ENCODE measurements at places on chromosomes 4 and X.
A peak's percentile ranks its signal among the peaks of the same experiment; 100 is the strongest.

GRCh38 chr4:40210776-40211175, 13.9 kb downstream of the RHOH start:
- no peak for DNase-seq
- no peaks in the 10 kb centered on the region for H3K27me3 ChIP-seq
- H3K27ac ChIP-seq: no peak overlapping the region
- no peaks in the 10 kb centered on the region for H3K36me3 ChIP-seq
- H3K4me3 ChIP-seq: no peak overlapping the region

GRCh38 chr4:115274545-115274944, 161.1 kb upstream of the NDST4 start:
- H3K4me1 ChIP-seq: no peaks in the 10 kb centered on the region
- no peak overlapping the region for H3K4me3 ChIP-seq
- no peak overlapping the region for H3K27ac ChIP-seq
- H3K27me3 ChIP-seq: no peaks in the 10 kb centered on the region

DNA sequence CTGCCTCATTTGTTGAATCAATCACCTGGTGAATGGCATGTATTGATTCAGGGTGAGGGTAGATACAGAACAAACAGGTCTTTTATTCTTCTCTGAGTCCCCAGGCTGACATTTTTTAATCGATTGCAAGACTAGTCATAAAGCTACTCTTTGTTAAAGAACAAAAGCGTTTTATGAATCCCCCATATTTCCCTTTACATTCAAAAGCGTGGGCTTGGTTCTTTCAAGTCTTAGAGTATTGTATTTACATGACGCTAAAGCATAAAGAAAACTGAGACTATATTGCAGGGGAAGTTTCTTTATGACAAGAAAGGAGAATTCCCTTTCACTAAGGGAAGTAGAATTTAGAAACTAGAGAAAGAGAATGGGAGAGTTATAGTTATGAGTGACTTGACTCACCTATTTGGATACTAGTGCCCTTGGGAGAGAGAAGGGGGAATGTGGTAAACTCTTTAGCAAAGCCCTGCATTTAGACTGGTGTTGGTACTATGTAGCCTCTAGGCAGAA, 69.3 kb upstream of the PDE5A start:
- no peaks in the 10 kb centered on the region for H3K27me3 ChIP-seq
- no peak for DNase-seq
- no peaks in the 10 kb centered on the region for H3K36me3 ChIP-seq
- H3K27ac ChIP-seq: no peak overlapping the region
- no peaks in the 10 kb centered on the region for H3K4me1 ChIP-seq

GRCh38 chrX:104432321-104432720, 133.7 kb upstream of the IL1RAPL2 start:
- no peak for DNase-seq
- no peaks in the 10 kb centered on the region for H3K36me3 ChIP-seq
- H3K4me3 ChIP-seq: no peak overlapping the region
- no peaks in the 10 kb centered on the region for H3K27me3 ChIP-seq
- no peaks in the 10 kb centered on the region for H3K4me1 ChIP-seq
- H3K27ac ChIP-seq: no peak overlapping the region

GRCh38 chr4:152909901-152910300, 26.2 kb upstream of the FHDC1 start:
- DNase-seq: no peak
- no peaks in the 10 kb centered on the region for H3K4me1 ChIP-seq
- no peaks in the 10 kb centered on the region for H3K27me3 ChIP-seq
- H3K4me3 ChIP-seq: no peak overlapping the region

DNA sequence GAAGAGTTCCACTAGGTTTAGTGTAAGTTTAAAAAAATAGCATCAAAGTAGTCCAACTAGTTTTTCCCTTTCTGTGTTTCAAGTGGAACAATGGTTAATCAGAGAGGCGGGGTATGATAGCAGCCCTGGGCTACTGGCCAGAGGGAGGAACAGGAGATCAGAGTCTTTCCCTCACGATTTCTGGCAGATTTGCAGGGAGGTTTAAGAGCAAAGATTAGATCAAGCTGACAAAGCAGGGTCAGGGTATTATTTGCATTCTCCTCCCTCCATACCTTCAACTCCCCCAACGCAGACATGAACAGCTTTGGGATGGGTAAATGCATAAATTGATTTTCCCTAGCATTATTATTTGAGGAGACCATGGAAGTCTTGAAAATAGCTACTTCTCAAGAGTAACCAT, 277.6 kb upstream of the DIAPH2 start:
- no peak for DNase-seq
- H3K36me3 ChIP-seq: no peaks in the 10 kb centered on the region

GRCh38 chr4:150664935-150665334, 83.0 kb downstream of the MAB21L2 start:
- H3K27ac ChIP-seq: no peak overlapping the region
- H3K36me3 ChIP-seq: no peaks in the 10 kb centered on the region

DNA sequence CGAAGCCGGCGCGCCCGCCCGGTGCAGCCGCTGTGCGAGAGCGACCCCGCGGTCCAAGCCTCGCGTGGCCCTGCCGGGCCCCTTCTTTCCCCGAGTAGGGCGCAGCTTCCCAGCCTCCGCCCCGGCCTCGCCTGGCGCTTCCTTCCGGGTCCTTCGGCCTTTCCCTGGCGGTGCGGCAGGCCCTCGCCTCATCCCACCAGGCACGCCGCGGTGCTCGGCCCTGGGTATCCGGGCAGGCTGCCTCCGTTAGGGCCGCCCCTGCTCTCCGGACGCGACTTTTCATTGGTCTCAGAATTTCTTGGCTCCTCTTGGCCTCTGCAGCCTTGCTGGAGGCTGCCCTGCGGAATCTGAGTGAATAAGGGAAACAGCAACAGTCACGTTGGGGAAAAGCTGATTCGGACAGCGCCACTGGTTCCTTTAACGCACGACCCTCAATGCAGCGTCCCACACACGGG, 429 bp downstream of the UVSSA start:
- peak; percentile 89 for DNase-seq
- peak overlapping the region; percentile 77 for H3K4me3 ChIP-seq
- peaks cover 15% of the 10 kb centered on the region for H3K36me3 ChIP-seq
- peaks cover 42% of the 10 kb centered on the region for H3K4me1 ChIP-seq
- H3K27me3 ChIP-seq: no peaks in the 10 kb centered on the region

DNA sequence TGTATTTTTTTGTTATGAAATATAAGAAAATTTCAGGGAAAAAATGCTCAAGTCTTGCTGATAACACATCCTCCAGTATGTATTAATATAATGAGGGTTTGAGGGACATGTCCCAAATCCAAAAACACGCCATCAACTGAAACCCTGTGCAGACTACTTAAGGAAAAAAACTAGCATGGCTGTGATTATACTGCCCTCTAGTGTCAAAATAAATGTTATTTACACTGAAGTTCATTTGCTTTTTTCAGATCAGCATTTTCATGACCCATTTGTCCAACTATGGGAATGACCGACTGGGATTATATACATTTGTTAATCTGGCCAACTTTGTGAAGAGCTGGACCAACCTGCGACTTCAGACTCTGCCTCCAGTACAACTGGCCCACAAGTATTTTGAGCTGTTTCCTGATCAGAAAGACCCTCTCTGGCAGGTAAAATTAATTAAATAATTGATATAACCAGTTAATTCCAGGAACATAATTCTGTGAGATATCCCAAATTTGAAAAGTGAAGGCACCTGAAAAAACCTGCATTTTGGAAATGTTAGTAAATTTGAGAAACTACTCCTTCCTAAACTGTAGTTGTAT, 128.5 kb downstream of the PRSS12 start:
- no peak for DNase-seq
- H3K36me3 ChIP-seq: no peaks in the 10 kb centered on the region
- H3K4me1 ChIP-seq: no peaks in the 10 kb centered on the region
- H3K27ac ChIP-seq: no peak overlapping the region

Data from suprapubic skin (tissue), 4 donors.